ELR (cell line): ENCODE measurements at places on chromosomes 5 and 9.
A peak's percentile ranks its signal among the peaks of the same experiment; 100 is the strongest.

DNA sequence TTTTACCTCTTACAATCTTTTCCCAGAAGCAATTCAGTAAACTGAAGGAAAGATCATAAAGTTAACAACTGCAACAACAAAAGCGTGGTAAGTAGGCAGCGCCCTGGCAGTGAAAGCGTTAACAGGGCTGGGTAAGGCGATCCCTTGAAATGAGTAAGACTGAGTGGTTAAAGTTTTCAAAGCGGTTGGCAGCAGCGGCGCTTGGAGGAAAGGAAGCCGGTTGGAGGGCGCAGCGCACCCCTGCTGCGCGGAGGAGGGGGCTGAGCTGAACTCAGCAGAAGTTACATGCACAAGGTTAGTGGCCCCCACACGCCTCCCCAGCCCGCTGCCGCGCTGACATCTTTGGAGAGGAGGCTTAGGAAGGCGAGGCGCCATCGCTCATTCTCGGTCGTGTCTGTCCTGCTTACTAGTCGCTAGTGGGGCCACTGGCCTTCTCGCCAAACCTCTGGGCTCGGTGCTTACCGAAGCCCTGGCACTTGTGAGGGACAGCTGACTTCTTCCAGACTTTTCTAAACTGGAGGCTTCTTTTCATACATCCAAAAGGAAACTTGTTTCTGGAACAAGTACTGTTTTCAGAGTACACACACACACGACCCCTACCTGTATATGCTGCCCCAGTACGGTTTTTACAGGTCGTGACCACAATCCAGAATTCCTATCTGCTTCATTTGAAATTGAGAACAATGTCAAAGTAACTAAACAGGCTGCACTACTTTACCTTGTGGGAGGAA, at the start of gene SH3RF2:
TSS of gene SH3RF2 (plus strand) at position 178 of the 731 bp plus-strand sequence. CDS start 1,351 bp downstream, outside the sequence.
- peak; percentile 89 for DNase-seq

GRCh38 chr5:142748132-142748531, 22.0 kb upstream of the ARHGAP26 start:
- no peak for DNase-seq

- DNase-seq = no peak
Observed at GRCh38 chr5:68770551-68770950, 323.3 kb upstream of the SLC30A5 start.

- DNase-seq = no peak
Observed at GRCh38 chr5:105907016-105907415, 1763.7 kb downstream of the EFNA5 start.

DNA sequence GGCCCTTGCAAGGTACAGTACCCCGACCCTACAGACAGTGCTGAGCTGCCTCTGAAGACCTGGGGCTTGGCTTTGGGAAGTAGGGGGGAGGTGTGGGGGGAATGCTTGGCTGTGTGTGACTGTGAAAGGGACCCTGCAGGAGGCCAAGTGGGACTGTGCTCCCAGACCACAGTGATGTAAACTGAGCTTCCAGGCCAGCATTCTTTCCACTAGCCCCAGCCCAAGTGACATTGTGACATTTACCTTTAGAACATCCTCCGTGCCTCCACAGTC, 31.2 kb downstream of the HMCN2 start:
- DNase-seq = no peak

- DNase-seq = no peak
Observed at GRCh38 chr5:112024769-112025168, 267.8 kb upstream of the NREP start.

GRCh38 chr5:172853355-172853975, 19.4 kb downstream of the ERGIC1 start:
- DNase-seq = no peak

- peak; percentile 10 for DNase-seq
Observed at GRCh38 chr5:151520294-151520693, 70.8 kb downstream of the FAT2 start.

- no peak for DNase-seq
Observed at GRCh38 chr9:30800421-30800820, 1584.0 kb upstream of the ACO1 start.

- DNase-seq = no peak
Observed at GRCh38 chr9:37382161-37382981, 40.1 kb upstream of the GRHPR start.

GRCh38 chr5:108216890-108217289, 165.0 kb downstream of the FBXL17 start:
- DNase-seq = peak; percentile 74

DNA sequence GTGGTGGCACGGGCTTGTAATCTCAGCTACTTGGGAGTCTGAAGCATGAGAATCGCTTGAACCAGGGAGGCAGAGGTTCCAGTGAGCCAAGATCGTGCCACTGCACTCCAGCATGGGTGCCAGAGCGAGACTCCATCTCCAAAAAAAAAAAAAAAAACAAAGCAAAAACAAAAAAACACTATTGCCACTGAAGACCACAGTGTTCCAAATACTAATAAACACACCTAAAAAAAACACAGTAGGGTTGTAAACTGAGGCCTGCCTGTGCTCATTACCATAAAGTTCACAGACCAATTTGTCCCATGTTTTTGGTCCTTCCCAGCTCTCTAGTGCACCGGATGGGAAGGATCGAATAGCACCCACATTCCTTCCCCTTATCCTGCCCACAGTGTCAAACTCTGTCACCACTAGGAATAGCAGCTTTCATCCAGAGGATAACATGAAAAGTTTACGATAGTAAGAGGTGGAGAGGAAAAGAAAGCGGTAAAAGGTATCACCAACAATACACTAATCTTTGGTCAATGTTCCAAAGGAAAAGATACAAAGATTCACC, 49.2 kb downstream of the MYO10 start:
- no peak for DNase-seq

DNA sequence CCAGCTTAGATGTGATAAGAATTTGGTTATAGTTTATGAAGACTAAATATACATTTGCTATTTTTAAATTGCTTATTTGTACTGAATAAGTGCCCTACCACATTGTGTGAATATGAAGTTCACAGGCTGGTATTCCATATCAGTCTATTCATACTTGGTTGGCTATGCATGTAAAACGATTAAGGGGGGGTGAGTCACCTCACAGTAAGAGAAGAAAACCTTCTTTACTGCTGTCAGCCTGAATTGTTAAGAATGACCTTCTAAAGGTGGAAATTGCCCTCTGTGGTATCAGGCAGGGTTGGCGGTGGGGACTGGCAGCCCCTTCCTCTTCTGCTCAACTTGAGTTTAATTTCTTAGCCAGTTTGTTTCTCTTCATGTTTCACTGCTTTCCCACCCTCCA, 127.0 kb upstream of the RPS23 start:
- peak; percentile 93 for DNase-seq

DNA sequence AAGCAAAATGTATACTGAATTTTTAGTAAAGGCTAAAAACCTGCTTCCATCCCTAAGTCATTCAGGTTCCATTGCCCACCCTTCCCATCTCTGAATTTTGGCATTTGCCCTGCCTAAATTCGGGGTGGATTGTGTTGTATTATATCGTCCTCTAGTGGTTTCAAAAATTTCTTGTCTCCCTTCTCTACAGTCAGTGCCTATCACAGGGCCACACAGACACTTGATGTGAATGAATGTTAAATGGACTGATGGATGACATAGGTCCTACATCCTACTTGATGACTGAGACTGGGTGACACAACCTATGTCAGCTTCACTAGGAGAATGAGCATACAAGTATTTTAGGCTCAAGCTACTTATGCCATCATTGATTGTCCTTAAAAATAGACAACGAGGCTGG, 45.6 kb upstream of the SLC30A5 start:
- DNase-seq = peak; percentile 10

GRCh38 chr5:105924366-105924765, 1746.4 kb downstream of the EFNA5 start:
- DNase-seq = peak; percentile 63

- DNase-seq = no peak
Observed at GRCh38 chr5:180591311-180591887, at the start of gene SCGB3A1. SCGB3A1 (minus strand) TSS chr5:180591499; CDS start chr5:180591462, 37 bp downstream.

DNA sequence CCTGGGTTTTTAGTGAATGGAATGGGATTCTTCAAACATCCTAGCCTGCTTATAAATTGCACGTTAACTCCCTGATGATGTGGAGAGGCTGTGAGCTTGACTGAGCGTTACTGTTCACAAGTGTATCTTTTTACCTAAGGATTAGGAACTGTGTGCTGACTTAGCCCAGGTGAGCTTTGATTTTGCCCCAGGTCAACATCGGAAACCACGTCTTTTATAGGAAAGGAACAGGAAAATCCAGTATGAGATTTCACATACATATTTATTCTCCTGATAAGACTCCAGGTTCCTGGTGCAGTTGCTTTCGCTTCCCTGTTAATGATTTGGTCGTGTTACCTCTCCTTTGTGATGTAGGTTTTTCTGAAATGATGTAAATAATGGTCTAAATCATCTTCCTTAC, 103.2 kb upstream of the BASP1 start:
- no peak for DNase-seq

- no peak for DNase-seq
Observed at GRCh38 chr9:125280945-125281344, 19.3 kb downstream of the GAPVD1 start.

- no peak for DNase-seq
Observed at GRCh38 chr9:98883276-98883675, 60.4 kb upstream of the COL15A1 start.

GRCh38 chr5:3023656-3024055, 272.2 kb upstream of the IRX2 start:
- DNase-seq = no peak

DNA sequence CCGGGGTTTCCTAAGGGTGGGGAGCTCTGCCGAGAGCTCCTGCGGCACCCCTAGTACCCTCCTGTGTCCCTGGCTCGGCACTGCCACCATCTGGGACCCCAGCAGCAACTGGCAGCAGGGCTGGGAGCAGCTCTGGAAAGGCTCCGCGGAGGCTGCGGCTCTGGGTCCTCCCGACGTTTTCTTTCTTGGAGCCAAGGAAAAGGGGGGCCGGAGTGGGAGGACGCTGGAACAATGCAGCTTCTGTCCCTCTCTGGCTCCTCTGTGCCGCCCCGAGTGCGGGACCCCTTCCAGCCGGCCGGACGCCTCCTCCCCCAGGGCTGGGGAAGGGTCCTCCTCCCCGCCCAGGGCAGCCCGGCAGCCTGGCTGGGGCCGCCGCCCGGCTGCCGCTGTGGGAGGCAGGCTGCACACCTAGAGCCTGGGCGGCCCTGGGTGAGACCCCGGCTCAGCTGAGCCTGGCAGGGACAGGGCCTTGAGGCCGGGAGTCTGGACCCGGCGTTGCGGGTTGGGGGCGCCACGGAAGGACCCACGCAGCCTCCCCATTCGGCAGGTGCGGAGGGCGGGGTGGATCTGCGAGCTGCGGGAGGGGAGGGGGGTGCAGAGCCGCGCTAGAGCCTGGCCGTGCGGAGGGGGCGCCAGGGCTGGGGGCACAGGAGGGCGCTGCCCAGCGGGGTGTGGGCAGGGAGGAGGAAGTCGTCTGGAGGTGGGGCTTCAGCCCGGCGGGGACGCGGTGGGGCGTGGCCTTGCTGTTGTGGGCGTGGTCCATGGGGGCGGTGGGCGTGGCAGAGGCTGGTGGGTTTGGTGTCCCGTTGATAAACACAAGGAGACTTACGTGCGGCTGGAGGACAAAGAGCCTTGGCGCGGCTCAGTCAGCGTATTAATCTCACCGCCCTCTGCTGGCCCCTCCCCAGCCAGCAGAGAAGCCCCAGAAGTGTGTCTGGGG, 15.1 kb downstream of the GPSM1 start:
- DNase-seq = peak; percentile 58

GRCh38 chr9:92247296-92247695, 46.2 kb downstream of the IARS1 start:
- no peak for DNase-seq

DNA sequence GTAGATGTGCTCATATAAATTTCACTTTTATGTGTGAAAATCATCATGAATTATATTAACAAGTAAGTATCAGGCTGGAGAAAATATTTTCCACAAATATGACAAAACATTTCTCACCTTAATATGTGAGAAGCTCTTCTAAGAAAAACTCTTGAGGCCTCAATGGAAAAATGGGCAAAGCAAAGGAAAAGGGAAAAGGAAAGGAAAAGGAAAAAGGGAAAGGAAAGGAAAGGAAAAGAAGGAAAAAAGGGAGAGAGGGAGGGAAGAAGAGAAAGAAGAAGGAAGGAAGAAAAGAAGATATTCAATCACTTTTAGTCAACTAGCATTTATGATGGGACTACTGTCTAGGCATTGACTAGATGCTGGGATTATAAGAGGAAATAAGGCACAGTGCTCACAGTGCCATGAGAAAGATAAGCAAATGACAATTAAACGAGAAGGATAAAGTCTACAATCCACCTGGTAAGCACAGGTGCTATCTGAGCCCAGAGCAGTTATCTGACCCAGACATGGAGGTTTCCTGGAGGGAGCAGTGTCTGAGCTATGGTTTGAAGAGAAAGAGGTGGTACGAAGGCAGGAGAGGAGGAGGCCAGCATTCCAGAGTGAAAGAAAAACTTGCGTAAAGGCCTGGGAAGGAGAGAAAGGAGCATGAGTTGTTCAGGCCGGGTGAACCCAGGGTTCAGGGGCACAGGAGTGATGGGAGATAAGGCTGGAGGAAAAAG, 18.3 kb upstream of the ACSL6 start:
- no peak for DNase-seq

GRCh38 chr5:159833088-159833487, 83.2 kb upstream of the ADRA1B start:
- no peak for DNase-seq

DNA sequence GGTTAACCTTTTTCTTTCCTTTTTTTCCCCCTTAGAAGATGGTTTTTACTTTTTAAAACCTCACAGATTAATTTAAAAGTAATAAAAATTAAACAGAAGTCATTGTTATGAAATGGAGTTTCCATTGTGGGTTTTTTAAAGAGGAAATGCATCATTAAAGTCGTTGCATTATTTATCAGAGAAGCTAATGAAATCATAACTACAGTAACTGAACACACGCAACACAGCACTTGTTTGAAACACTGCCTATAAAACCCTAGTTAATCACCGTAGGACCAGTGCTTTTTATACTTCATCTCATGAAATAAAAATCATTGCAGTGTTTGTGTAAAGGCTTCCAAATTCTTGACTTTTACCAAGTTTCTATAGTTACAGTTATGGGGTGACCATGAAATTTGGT, 82.4 kb upstream of the NTRK2 start:
- no peak for DNase-seq

GRCh38 chr9:135416664-135417290, 62.8 kb upstream of the PPP1R26 start:
- DNase-seq = no peak

GRCh38 chr5:21806943-21807342, 1046.2 kb downstream of the CDH12 start:
- DNase-seq = peak; percentile 79

GRCh38 chr5:37234288-37234687, 14.9 kb downstream of the CPLANE1 start:
- no peak for DNase-seq

DNA sequence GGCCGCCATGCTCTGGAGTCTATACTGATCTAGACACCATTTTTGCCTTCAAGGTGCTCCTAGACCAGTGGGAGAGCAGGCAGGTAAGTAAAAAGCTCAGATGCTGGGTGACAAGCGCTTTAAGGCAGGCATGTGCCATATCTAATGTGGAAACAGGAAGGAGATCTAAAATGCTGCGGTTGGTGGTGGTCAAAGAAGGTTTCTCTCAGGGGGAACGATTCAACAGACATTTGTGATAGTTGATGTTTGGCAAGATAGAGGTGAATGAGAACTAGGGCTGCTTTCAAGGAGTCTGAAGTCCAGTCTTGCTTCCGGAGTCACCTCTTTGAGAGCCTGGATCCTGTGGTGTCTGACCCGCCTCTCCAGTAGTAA, 146.2 kb upstream of the KLF4 start:
- DNase-seq = no peak
